ENCODE measurements at places on chromosomes 6 and 20.

- DNase-seq: no peak
Measured at GRCh38 chr6:75397656-75398465, 95.7 kb downstream of the FILIP1 start.

DNA sequence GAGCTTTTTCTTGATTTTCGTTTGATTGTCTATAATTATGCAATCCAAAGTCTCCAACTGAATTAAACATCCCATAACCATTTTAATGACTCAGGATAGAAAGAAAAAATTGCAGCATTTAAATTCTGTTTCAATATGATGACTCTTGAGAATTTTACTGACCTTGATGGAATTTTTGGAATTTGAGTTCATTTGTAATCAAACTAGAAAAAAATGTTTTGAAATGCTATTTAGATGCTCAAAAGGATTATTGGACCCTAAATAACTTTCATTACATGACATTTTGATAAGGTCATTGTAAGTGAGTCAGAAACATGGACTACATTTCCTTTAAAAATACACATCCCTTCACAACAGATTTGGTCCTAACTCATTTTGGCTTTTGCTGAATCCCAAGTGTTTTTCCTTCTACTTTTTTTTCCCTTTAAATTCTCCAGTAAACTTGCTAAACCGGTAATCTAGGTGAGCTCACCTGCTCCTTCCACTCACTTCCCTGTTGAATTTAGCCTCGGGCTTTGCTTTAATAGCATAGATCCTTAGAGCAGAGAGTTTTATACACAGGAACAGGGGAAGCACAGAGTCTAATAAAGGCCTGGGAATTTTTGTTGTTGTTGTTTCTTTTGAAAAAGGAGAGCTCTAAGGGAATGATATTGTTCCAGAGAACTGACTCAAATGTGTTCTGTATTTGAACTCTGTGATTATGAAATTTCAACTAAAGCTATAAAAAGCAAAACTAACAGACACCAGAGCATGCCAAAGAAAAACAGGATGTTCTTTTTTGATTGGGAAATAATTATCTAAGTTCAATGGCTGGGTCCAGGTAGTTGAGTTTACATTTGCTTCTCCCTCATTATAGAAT, 1088.2 kb upstream of the CITED2 start:
- no peak for DNase-seq

DNA sequence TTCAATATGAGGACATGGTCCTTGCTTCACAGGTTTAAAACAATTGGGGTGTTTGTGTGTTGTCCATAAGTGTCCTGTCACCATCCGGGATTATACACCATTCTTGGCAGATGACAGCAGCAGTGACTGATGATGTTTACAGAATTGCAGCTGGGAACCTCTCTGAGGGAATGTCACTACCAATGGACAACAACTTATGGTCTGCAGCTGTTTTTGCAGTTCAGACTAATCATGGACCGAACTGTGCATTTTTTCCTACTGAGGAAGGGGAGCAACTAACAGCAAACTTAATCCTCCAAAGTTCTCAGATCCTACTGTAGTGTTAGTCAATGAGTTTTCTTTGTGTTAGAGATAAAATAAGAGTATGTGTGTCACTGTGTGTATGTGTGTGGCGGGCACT, 26.0 kb downstream of the FAM229B start:
- DNase-seq: no peak

- DNase-seq: no peak
Measured at GRCh38 chr6:134795691-134796090, 154.2 kb downstream of the ALDH8A1 start.

GRCh38 chr6:85640821-85641220, 1.9 kb downstream of the SYNCRIP start:
- no peak for DNase-seq

DNA sequence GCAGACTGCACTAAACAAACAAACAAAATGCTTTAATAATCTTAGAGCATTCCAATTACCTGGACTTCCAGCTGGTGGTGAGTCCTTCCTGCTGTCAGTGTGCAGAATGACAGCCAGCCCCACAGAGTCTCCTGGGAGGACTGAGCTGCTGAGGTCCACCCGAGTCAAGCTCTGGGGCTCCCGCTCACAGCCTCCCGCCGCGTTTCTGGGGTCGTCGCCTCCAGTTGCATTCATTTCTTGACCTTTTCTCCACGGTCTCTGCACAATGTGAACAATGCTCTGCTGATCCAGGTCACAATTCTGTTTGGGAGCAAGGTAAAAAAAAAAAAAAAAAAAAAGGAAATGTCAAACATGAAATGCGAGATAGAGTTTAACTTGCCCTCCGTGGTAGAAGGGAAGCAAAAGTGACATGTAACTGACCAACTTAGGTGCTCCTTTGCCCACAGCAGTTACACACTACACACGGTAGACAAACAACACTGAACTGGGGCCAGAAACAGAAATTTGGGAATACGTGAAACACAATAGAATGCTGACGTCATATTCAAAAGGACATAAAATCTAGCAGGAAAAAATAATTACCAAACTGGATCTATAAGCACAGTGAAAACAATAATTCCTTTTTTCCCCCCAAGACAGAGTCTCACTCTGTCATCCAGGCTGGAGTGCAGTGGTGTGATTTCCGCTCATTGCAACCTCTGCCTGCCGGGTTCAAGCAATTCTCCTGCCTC, 464.9 kb downstream of the PRKN start:
- no peak for DNase-seq

DNA sequence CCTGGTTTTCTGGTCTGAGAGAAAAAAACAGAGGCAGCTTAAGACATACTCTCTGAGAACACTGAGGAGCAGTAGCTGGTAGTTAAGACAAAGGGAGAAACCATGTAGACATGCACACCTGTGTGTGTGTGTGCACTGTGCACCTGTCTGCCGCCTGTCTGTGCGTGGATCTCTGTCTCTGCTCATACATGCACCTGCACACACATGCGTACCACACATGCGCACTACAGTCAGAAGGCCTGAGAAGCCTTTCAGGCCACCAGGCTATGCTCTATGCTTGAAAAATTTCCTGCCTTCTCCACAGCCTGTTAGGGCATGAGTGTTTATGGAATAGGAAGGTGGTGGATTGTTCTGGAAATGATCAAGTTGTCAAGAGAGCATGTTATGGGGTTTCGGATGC, 103.5 kb downstream of the CDH4 start:
- no peak for DNase-seq

- DNase-seq: no peak
Measured at GRCh38 chr20:25274481-25274880, 26.6 kb downstream of the PYGB start.

DNA sequence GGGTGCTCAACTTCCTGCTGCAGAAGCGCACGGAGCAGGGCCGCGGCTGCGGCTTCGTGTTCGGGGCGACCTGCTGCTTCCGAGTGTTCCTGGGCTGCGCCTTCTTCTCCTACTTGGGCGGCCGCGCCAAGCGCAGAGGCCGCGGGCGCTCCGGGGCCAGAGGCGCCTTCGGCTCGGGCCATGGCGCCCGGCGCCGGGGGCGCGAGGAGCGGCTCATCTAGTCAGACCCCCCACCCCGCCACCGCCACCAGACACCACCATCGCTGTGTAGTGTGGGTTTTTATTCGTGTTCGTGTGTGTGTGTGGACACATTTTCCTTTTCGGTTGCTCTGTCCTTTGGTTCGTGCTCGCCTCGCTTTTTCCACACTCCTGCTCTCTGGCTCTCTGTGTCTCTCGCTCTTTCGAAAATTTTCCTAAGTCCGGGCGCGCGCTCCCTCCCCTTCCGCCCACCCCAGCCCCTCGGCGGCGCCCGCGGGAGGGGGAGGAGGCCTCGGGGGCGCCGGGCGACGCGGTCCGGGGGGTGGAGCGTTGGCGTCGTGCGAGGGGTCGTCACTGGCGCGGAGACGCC, 38.1 kb downstream of the GNAS start:
- peak; percentile 53 for DNase-seq

DNA sequence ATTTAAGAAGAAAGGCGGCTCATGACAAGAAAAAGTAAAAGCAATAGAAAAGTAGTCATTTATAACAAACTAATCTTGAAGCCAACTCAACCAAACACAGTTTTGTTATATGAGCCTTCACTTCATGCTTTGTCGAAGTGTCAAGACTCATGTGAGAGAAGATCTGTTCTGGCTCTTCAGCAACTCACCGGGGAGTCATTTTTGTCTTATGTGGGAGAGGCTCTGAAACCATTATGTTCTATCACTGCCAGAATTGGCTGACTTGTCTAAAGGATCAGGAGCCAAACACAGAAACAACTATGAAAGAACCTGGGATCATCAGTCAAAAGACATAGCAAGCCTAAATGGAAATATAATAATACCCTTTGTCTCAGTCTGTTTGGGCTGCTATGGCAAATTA, 105.2 kb downstream of the CDK19 start:
- no peak for DNase-seq

- no peak for DNase-seq
Measured at GRCh38 chr6:97052152-97052787, 127.7 kb downstream of the KLHL32 start.

DNA sequence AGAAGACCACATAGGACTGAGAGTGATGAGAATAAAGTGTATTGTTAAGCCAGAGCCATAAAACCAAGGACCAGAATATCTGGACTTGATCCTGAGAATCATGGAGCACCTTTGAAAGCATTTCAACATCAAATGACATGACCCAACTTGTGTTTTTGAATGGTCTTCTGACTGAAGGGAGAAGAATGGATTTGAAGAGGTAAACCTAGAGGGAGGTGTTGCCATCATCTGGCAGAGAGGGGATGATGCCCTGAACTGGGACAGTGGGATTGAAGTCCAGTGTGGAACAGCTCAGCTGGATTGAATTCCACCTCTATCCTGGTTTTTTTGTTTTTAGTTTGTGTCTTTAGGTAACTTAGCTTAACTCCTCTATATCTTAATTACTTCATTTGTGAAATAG, 570.0 kb downstream of the TBC1D32 start:
- DNase-seq: no peak

- DNase-seq: no peak
Measured at GRCh38 chr20:36421641-36422040, 115.5 kb downstream of the DLGAP4 start.

GRCh38 chr6:25402125-25402524, 123.0 kb downstream of the CARMIL1 start:
- no peak for DNase-seq

DNA sequence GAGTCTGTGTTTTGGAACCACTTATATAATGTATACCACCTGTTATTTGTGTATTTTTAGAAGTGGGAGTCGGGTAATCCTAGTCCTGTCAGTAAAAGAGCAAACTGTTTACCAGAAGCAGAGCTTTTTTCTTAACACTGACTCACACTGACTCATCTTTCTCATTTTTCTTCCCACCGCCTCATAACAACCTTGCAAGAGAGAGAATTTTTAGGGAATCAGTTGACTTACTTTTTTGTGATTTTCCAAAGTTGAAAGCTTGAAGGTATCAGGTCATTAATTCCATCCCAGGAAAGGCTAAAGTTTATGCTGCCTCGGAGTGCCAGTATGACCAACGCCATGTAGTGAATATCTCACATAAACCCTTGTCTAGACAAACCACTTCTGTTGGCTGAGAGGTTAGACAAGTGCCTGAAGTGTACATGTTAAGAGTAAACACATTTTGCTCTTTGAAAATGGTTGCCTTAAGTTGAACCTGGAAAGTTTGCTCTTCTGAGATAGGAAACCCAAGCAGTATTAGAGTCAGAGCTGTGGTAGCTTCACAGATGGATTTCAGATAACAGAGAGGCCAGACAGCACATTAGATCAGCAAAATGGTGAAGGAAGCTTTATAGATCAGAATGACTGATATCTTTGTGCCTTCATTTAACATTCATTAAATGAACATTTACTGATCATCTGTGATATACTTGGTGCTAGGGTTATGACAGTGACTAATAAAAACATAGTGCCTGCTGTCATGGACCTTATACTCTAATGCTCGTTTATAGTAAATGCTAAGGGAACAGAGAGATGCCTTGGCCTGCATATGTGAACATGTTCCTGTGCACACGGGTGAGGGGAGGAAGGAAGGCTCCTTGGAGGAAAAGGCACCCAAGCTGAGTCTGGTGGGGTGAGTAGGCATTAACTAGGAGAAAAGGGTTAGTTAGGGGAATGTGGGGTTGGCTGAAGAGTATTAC, 29.1 kb upstream of the PKIG start:
- no peak for DNase-seq

DNA sequence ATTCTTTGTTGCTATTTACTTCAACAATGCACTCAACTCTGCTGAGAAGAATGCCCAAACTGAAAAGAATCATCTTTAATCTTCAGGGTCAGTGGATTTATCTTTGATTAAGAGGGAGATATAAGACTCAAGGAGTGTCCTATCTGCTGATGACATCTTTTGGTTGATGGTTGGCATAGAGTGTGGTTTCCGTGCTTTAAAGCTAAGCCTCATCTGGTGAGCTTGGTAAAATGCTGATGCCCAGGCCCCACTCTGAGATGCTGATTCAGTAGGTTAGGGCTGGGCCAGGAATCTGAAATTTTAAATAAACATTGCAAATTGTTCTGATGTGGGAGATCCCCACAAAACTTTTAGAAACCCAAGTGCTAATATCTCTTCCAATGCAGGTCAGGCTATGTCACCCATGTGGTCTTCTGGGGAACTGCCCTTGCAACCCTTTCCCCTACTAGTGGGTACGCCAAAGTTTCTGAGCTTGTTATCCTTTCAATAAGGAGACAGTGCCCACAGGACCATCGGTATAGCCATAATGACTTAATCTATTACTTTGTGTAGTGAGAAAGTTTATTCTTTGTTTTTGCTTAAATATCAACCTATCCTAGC, 68.5 kb upstream of the ARMH2 start:
- no peak for DNase-seq

DNA sequence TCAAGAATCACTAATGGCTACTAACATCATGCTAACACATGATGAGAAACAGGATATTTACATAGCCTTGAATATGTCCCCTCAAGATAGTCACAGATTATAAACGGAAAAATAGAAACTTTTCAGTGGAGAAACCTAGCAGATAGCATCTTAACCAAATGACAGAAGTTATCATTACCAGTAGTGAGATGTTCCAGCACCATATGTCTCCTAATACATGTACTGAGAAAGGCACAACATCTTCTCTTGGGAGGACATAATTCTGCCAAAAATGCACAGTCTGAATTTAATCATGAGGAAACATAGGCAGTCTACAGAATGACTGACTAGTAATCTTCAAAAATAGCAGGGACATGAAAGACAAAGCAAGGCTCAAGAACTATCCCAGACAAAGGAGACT, 19.9 kb upstream of the PRIM2 start:
- DNase-seq: no peak

DNA sequence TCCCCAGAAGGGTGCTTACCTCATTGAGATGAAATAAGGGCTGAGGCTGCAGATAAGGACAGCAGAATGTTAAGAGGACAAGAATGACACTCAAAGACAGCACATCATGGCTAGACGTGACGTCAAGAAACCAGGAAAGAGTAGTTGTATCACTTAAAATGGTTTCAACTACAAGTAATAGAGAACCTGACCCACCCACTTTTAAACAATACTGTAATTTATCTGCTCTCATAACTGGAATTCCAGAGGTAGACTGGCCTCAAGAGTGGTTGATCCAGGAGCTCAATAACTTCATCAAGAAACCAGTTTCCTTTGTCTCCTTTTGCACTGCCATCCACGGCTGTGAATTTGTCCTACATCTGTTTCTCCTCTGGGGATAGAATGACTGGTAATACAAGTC, 187.1 kb downstream of the EYA4 start:
- no peak for DNase-seq

- DNase-seq: no peak
Measured at GRCh38 chr6:133743621-133744020, 145.3 kb upstream of the TCF21 start.

- no peak for DNase-seq
Measured at GRCh38 chr6:169177516-169178166, 76.0 kb downstream of the THBS2 start.

- DNase-seq: no peak
Measured at GRCh38 chr6:107532706-107533105, 42.8 kb downstream of the SOBP start.
